EH (cell line): ENCODE measurements at places on chromosomes 16 and 17.

DNA sequence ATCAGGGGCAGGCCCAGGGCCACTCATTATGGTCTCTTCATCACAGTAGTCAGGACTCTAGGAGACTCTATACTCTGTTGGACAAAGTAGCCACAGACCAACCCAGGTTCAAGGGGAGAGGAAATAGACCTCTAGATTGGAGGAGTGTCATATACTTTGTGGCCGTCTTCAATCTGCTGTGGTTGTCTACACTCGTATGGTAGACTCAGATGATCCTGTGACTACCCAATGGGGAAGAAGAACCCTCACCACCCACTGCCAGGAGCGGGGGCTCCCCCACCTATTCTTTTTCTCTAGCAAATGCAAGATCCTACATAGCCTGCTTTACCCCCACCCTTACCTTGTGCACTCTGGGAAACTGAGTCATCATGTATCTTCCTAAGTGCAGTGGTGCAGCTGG, 80.5 kb downstream of the KSR1 start:
- DNase-seq, result no peak

DNA sequence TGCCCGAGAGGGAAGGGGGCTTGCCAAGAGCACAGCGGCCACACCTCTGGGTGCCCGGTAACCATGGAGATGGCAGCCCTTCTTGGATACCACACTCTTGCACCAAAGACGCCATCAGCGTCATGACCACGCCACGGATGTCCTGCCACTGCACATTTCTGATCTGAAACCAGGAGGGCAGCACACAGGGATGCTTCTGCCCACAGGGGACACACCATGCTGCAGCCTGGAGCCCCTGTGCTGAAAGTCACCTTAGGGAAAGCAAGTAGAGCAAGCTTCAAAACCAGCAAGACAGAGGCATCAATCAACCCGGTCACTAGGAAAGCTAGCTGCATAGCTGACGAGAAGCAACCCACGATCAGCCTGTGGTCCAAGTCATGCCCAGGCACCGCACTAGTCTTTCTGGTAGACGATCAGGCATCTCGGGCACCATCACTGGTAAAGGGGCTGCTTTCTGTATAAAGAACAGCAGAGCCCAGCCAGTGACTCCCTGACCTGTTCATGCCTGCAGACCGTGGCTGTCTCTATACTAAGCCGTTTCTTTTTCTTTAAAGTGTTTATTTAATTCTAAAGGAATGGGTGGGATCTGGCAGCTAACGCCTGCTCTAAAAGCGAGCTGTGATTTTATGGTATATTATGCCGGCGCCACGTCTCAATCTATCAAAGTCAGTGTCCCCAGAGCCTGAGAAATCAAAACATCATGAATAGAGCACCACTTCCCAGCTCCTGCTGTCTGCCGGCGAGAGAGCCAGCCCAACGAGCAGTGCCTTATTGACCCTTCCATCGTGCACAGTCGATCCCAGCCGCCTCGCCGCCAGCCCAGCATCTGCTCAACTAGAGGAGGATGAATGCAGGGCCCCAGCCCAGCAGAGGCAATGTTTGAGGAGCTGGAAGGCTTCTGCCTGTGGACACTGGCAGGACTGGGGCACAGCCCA, 244.7 kb downstream of the RBFOX3 start:
- DNase-seq, result no peak

- DNase-seq, result no peak
Observed at GRCh38 chr17:81163703-81164370, 1.5 kb upstream of the PVALEF start.

DNA sequence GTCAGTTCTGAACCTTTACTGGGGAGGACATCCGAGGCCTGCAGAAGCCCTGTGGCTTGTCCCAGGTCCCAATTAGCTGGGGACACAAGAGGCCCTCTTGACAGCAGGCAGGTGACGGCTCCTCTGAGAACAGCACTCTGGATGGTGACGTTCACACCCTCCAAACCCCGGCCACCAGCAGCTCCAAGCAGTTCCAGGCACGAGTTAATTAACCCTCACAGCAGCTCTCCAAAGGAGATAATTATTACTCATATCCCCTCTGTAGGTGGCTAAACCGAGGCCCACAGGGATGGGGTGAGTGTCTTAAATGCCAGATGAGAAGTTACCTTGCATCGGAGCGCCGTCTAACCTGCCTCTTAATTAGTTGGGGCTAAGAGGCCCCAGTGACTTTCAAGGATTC, 168.9 kb upstream of the CIBAR2 start:
- no peak for DNase-seq

GRCh38 chr17:14918540-14918939, 346.6 kb downstream of the PMP22 start:
- peak; percentile 89 for DNase-seq

DNA sequence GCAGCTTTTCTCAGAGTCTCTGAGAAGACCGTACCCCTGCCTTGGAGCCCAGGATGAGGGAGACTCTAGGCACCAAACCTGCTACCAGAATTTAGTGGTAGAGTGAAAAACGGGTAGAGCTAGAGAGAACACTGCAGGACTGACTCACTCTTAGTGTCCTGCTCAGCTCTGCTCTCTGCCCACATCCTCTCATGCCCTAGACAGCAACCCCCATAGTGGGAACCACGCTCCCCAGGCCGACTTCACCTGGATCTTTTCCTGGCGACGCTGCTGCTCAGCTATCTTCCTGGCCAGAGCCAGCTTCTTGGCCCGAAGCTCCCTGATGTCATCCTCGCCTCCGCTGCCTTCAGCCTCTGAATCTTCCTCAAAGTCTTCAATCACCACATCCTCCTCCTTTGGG, 26.7 kb downstream of the HIC1 start:
- DNase-seq, result peak; percentile 86

GRCh38 chr16:87615621-87616041, 13.3 kb downstream of the JPH3 start:
- no peak for DNase-seq

GRCh38 chr17:4566785-4567184, 6.4 kb upstream of the GGT6 start:
- peak; percentile 57 for DNase-seq

- no peak for DNase-seq
Observed at GRCh38 chr16:8127070-8127469, 463.2 kb downstream of the TMEM114 start.

- DNase-seq, result no peak
Observed at GRCh38 chr17:60318326-60318725, 73.6 kb downstream of the USP32 start.

DNA sequence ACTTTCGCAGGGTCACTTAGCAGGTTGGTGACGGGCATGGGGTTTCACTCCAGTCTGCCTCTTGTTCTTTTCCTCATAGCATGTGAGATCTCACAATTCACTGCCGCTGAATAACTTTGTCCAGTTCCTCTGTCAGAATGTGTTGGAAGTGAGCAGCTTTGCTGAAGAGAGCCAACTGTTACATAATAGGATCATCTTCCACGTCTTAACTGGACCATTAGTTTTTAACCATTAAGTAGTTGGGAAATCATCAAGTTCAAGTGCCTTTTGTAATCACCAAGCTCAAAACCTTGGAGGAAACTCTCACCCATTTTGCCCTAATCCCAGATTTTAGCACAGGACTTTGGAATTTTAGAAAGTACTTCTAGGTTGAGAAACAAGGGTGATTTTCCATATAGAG, 290.6 kb downstream of the WWOX start:
- no peak for DNase-seq
